ENCODE measurements at places on chromosomes 6 and 20.

DNA sequence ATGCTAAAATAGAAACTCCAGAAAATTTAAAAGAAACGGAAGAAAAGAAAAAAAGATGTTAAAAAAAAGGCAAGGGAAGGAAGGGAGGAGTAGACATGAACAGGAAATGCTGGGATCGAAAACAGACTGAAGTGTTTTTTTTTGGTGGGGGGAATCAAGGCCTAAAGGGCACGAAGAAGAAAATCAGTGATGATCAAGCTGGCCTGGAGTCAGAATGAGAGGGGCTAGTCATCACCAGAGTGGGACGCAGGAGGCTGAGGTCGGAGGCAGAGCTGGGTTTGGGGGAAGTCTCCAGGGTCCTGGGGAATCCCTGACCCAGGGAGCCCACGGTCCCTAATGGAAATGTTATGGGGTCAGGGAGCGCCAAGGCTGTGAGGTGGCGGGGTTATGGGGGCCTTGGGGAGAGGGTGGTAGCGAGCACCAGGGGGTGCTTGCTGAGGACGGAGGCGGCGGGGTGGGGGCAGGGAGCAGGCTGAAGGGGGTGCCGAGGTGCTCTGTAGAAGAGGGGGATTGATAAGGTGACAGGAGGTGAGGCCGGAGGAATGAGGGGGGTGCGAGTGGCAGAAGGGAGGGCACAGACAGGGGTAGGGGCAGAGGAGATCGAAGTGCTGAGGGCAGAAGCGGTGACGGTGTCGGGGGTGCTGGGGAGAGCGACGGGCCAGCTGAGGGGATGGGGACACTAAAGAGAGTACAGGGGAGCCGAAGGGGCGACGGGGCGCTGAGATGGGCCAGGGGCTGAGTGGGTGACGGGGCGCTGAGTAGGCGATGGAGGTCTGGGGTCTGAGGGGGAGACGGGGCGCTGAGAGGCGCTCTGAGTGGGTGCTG is 684 bp downstream of the ZNFX1 start:
- no peak for DNase-seq

GRCh38 chr6:137353346-137353745 is 134.2 kb upstream of the IFNGR1 start:
- DNase-seq: no peak

GRCh38 chr6:21780679-21781078 is 187.1 kb downstream of the SOX4 start:
- DNase-seq: no peak

GRCh38 chr6:365835-366234 is 25.7 kb upstream of the IRF4 start:
- no peak for DNase-seq

DNA sequence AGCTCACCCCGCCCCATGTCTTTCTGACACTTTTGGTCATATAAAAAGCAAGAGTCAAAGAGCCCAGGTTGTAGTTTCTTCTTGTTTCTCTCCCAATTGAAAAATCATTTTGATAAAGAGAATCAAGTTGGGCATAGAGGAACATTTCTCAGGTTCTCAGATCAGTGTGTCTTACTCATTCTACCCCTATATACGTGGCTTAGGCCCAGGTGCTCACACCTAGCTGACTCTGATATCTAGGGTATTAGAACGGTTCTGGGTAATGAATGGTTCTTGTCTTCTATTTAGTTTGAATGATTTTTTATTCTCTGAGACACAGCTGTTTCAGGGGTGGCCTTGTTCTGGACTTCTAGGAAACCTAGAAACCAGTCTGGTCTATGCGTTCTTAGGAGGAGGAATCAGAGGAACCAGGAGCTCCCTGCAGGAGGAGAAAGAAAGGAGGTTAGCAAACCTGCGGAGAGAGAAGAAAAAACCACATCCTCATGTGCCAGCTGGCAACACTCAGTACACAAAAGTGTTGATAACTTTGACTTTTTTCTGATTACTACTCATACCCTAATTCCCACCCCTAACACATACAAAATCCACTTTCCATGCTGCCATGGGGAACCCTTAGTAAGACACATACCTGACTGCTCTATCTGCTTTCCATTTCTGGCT is 178.0 kb downstream of the CLIC5 start:
- DNase-seq: no peak

GRCh38 chr6:95848717-95849116 is 167.1 kb upstream of the FUT9 start:
- no peak for DNase-seq

DNA sequence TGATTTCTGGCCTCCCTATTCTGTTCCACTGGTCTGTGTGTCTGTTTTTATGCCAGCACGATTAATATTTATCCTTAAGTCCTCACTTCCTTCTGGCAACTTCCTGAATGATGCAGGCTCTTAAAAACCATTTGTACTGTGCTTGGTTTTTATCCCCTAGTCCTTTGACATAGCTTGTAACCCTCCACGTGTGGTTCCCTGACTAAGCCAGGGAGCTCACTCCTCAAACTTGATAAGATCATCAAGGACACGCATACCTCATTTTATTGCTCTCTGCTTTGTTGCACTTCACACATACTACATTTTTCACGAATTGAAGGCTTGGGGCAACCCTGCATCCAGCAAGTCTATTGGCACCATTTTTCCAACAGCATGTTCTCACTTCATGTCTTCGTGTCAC is 166.4 kb upstream of the UST start:
- DNase-seq: no peak

- no peak for DNase-seq
These were observed 125.3 kb downstream of the ATXN1 start for GRCh38 chr6:16635810-16636602.
